CD8-positive, alpha-beta T cell (primary cell): ENCODE measurements at places on chromosomes 12 and 14.
A peak's percentile ranks its signal among the peaks of the same experiment; 100 is the strongest.

- no peak for DNase-seq
Observed at GRCh38 chr14:90730206-90730766, 85.9 kb downstream of the TTC7B start.

DNA sequence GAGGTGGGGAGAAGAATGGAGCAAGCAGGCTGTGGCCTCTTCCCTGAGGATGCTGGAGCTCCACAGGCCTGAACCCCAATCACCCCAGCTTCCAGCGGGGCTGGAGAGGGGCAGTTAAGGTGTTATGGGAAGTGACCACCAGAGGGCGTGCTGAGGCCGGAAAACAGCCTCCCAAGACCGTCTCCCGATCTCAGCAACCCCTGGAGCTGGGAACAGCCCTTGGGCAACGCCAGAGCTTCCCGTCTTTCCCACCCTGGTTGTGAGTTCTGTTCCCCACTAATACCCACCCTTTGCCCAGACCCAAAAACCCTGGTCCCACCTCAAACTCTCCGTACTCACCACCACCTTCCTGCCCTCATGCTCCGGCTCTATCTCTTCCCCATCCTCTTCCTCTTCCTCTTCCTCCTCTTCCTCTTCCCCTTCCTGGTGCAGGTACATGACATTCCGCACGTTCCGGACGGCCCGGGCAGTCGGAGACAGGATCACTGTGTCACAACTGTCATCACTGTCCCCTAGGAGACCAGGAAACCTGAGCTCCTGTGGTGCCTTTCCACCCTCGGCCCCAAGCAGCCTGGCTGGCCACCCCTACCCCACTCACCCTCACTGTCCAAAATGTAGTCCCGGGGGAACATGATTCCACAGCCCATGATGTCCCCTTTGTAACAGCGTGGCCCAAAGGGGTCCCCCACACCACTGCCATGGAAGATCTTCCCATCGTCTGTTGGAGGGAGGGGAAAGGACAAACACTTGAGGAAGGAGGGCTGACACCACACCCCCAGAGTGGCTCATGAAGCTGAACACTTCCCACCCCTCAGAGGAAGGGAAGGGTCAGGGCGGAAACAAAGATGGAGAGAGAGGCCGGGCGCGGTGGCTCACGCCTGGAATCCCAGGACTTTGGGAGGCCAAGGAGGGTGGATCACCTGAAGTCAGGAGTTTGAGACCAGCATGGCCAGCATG lies 12.9 kb downstream of the SPRYD3 start:
- DNase-seq, result peak; percentile 73

DNA sequence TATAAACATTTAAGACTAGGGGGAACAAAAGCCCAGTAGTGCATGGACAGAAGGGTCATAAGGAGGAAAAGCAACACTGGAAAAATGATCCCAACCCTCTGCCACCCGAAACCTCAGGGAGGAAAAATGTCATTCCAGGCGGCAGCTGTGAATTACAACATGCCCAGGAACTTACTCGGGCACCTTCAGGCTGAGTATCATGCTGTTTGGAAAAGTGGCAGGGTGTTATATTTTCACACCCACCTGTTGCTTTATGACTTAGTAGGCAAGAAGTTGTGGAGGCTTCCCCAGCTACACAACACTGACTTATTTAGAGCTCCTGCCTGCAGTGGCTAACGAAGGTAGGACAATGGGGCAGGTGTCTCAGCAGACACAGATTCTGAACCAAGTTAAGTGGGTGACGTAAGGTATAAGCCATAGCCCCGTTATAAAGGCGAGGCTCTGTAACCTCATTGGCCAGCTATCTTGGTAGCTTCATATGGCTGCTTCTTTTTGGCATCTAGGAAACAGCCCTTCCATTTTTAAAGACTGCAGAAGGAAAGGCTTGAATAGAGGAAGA lies 96.1 kb upstream of the IFNG-AS1 start:
- no peak for DNase-seq

GRCh38 chr14:36361210-36361853 lies 40.9 kb upstream of the MBIP start:
- DNase-seq, result no peak

- no peak for DNase-seq
Observed at GRCh38 chr14:56211844-56212243, 93.6 kb downstream of the PELI2 start.

- no peak for DNase-seq
Observed at GRCh38 chr14:101217616-101218371, 314.3 kb upstream of the RTL1 start.

- DNase-seq, result no peak
Observed at GRCh38 chr12:80576641-80577418, 130.6 kb upstream of the MYF6 start.

GRCh38 chr14:54349713-54350112 lies 47.1 kb upstream of the CDKN3 start:
- DNase-seq, result no peak
